ENCODE measurements at places on chromosomes 7 and 10. TPM values are rescaled to one million over a fixed set of nuclear protein-coding genes. Genes with fewer than 3 reads are reported as not detected.

DNA sequence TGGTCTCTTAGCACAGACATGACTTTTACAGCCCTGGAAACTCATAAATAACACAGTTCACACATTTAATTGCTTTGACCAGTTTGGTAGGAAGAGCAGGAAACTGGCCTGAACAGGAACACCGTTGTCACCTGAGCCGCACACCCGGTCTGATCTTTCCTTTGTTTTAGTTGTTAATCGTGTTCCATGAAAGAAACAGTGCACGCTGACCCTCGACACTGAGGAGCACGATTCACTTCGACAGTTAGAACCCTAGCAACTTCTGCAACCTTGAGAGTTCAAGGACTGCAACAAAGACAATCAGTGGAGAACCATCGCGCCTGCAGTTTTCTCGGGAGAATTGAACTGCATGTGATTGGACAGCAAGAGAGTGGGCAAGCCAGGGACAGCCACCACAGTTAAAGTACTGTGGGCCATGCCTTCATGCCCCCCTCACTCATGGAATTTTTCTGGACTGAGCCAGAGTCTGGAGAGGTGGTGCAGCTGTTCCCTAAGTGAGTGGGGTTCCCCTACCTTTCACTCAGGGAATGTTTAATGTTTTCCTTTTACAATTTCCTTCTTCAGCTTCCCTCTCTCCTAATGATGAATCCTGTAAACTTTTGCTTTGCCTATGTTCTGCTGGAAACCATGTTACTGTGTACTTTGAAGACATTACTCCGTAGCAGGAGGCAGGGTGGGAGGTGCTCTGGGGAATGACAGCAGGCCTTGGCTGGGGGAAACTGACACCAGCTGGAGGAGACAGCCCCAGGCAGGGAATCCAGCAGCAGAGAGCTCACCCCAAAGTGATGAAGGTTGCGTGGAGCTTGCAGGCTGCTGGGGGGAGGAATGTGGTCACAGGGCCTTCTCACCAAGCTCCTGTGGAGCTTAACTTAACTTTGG, 198.7 kb downstream of the ZNF438 start:
- H3K4me3 ChIP-seq: no peak overlapping the region
- H3K27me3 ChIP-seq: peaks cover 53% of the 10 kb centered on the region
- H3K4me1 ChIP-seq: no peaks in the 10 kb centered on the region
- H3K36me3 ChIP-seq: no peaks in the 10 kb centered on the region

- H3K4me1 ChIP-seq: no peaks in the 10 kb centered on the region
- no peaks in the 10 kb centered on the region for H3K27me3 ChIP-seq
- no peak for DNase-seq
- H3K4me3 ChIP-seq: no peak overlapping the region
- H3K36me3 ChIP-seq: no peaks in the 10 kb centered on the region
- no peak overlapping the region for H3K27ac ChIP-seq
Measured at GRCh38 chr10:23031318-23031717, 64.1 kb upstream of the MSRB2 start.

DNA sequence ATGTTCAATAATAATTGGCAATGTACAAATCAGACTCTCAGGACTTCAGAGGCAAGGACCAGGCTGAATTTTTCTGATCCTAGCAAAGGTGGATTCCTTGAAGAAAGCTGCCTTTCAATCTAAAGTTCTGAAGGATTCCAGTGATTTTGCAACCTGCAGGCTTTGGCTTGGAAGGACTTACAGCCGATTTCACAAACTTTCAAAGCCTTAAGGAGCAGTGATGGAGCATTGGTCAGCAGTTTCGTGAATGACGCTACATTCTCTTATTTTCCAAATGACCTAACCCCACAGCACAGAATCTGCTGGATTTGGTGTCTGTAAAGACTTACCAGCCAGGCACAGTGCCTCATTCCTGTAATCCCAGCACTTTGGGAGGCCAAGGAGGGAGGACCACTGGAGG, 167.5 kb downstream of the ARHGAP12 start:
- no peaks in the 10 kb centered on the region for H3K36me3 ChIP-seq
- H3K27me3 ChIP-seq: peaks cover 1% of the 10 kb centered on the region
- no peak for DNase-seq
- H3K27ac ChIP-seq: no peak overlapping the region
- peaks cover 16% of the 10 kb centered on the region for H3K4me1 ChIP-seq
- H3K4me3 ChIP-seq: no peak overlapping the region

GRCh38 chr10:120278069-120278468, 179.0 kb upstream of the PLPP4 start:
- no peaks in the 10 kb centered on the region for H3K36me3 ChIP-seq
- DNase-seq: no peak
- no peaks in the 10 kb centered on the region for H3K27me3 ChIP-seq

DNA sequence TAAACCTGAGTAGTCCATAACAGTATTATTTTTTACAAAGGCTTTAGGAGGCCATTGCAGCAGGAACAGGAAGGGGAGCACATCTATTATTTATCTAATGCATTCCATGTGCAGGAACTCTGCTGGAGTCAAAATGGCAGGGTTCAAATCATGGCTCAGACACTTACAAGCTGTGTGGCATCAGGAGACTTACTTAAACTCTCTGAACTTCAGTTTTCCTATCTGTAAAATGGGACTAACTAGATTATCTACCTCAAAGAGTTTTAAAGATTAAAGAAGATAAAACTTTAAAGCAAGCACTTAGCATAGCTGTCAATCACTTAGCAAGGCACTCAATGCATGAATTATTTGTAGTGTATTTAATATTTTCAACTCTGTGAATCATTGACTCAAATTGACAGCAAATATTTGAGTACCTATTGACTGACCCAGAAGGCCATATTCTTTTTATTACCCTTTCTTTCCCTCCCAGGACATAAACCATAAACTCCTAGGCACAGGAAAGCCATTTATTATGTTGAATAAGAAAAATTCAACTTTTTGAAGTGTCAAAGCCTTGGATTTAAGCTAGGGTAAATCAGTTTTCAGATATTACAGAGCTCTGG, 115.8 kb upstream of the FAM204A start:
- H3K27me3 ChIP-seq: no peaks in the 10 kb centered on the region
- no peak overlapping the region for H3K4me3 ChIP-seq
- H3K36me3 ChIP-seq: no peaks in the 10 kb centered on the region
- no peak overlapping the region for H3K27ac ChIP-seq
- no peaks in the 10 kb centered on the region for H3K4me1 ChIP-seq
- peak; percentile 12 for DNase-seq

GRCh38 chr10:1109795-1110673, 53.8 kb downstream of the WDR37 start:
- H3K36me3 ChIP-seq: peaks cover 48% of the 10 kb centered on the region
- DNase-seq: peak; percentile 73
- H3K27ac ChIP-seq: no peak overlapping the region
- H3K27me3 ChIP-seq: no peaks in the 10 kb centered on the region
- peaks cover 12% of the 10 kb centered on the region for H3K4me1 ChIP-seq

ZNF789 gene
- 15.3 TPM for total RNA-seq

GRCh38 chr10:7042419-7043054, 368.3 kb downstream of the SFMBT2 start:
- H3K4me3 ChIP-seq: no peak overlapping the region
- H3K27me3 ChIP-seq: no peaks in the 10 kb centered on the region
- H3K4me1 ChIP-seq: no peaks in the 10 kb centered on the region
- DNase-seq: no peak
- no peak overlapping the region for H3K27ac ChIP-seq
- no peaks in the 10 kb centered on the region for H3K36me3 ChIP-seq

PNLIPRP3 gene
- total RNA-seq: not detected

- no peaks in the 10 kb centered on the region for H3K4me1 ChIP-seq
- H3K27me3 ChIP-seq: no peaks in the 10 kb centered on the region
- no peak for DNase-seq
- no peak overlapping the region for H3K27ac ChIP-seq
- no peak overlapping the region for H3K4me3 ChIP-seq
Measured at GRCh38 chr7:125643302-125643701, 713.7 kb upstream of the POT1 start.

OR2A42 gene
- total RNA-seq: not detected

FOXK1 gene
- total RNA-seq: 8.8 TPM

IQUB gene
- total RNA-seq: 0.07 TPM

- no peak for DNase-seq
- H3K36me3 ChIP-seq: no peaks in the 10 kb centered on the region
- no peak overlapping the region for H3K27ac ChIP-seq
- H3K4me3 ChIP-seq: no peak overlapping the region
- H3K4me1 ChIP-seq: no peaks in the 10 kb centered on the region
- H3K27me3 ChIP-seq: peaks cover 10% of the 10 kb centered on the region
Measured at GRCh38 chr7:131765575-131765974, 209.1 kb upstream of the PODXL start.

GRCh38 chr10:77214799-77215198, 422.8 kb downstream of the KCNMA1 start:
- DNase-seq: no peak
- H3K4me1 ChIP-seq: no peaks in the 10 kb centered on the region
- H3K27ac ChIP-seq: no peak overlapping the region

DNA sequence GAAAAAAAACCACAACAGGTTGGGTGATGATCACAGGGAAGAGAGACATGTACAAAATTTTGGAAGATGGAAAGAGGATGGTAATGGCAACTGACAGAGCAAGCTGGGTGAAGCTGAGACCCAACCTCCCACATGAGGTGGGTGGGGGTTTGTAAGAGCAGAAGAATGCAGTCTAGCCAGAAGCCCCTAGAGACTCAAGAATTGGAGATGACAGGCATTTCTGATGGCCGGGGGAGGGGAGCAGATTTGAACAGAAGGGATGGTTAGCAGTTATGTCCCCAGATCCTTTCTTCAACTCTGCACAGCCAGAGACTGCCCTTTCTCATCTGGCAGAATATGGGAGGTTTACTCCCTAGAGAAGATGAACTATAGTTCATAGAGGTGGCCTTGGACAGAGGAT, 208.0 kb downstream of the GALNT17 start:
- no peaks in the 10 kb centered on the region for H3K27me3 ChIP-seq
- no peak for DNase-seq
- H3K27ac ChIP-seq: no peak overlapping the region
- H3K36me3 ChIP-seq: no peaks in the 10 kb centered on the region

DNA sequence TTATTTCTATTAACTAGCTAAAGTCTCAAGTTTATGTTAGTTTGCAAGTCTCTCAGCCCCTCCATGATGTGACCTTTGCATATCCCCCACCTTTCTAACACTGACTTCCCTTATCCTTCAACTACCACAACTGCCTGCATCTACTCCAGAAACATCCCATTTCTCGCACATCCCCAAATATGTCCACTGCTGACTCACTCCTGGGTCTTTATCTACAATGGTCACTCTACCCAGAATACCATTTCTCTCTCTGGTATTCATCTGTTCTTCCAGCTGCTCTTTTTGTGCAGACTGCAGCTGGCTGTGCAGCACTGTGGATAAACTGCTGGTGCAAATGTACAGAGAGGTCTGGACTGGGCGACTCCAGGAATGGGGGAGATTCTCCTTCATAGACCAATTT, 32.7 kb upstream of the PRSS1 start:
- no peak overlapping the region for H3K4me3 ChIP-seq
- DNase-seq: no peak
- H3K36me3 ChIP-seq: no peaks in the 10 kb centered on the region
- peaks cover 24% of the 10 kb centered on the region for H3K27me3 ChIP-seq

DNA sequence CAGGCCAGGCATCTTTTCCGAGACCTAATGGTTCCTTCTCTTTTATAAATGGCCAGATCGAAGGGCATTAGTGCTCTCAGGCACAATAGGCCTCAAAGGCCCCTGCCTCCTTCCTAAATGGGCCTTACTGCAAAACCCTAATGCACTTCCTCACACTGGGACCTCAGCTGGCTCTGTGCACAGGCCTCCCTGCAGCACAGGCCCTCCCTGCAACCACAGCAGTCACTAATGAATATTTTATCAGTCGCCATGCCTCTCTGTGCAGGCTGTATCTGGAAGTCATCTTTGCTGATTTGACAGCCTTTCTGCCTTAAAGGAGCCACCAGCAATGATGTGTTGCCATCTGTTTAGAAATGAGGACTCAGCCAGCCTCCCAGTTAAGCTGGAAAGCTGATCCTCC, 54.9 kb upstream of the SDK1 start:
- no peak for DNase-seq
- no peak overlapping the region for H3K27ac ChIP-seq
- no peaks in the 10 kb centered on the region for H3K27me3 ChIP-seq
- no peak overlapping the region for H3K4me3 ChIP-seq

GRCh38 chr7:139909379-139910050, 80.5 kb downstream of the TBXAS1 start:
- H3K27ac ChIP-seq: no peak overlapping the region
- no peak overlapping the region for H3K4me3 ChIP-seq
- DNase-seq: no peak
- no peaks in the 10 kb centered on the region for H3K4me1 ChIP-seq

- no peak overlapping the region for H3K4me3 ChIP-seq
- H3K27ac ChIP-seq: no peak overlapping the region
- H3K4me1 ChIP-seq: no peaks in the 10 kb centered on the region
- H3K27me3 ChIP-seq: no peaks in the 10 kb centered on the region
- H3K36me3 ChIP-seq: no peaks in the 10 kb centered on the region
Measured at GRCh38 chr10:47034441-47035051, 123.3 kb downstream of the PTPN20 start.

FRMD4A gene
- 0.09 TPM for total RNA-seq

- DNase-seq: no peak
- peaks cover 26% of the 10 kb centered on the region for H3K36me3 ChIP-seq
- H3K4me3 ChIP-seq: no peak overlapping the region
- peaks cover 26% of the 10 kb centered on the region for H3K4me1 ChIP-seq
- H3K27me3 ChIP-seq: no peaks in the 10 kb centered on the region
Measured at GRCh38 chr7:128304212-128304611, 39.5 kb downstream of the RBM28 start.

DNA sequence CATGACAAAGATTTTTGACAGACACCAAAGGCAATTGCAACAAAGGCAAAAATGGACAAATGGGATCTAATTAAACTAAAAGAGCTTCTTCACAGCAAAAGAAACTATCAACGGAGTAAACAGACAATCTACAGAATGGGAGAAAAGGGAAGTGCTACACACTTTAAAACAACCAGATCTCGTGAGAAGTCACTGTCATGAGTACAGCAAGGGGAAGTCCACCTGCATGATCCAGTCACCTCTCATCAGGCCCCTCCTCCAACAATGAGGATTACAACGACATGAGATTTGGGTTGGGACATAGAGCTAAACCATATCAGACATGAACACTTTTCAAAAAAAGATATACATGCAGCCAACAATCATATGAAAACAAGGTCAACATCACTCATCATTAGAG, 11.5 kb upstream of the PSTK start:
- no peaks in the 10 kb centered on the region for H3K27me3 ChIP-seq
- H3K4me1 ChIP-seq: peaks cover 19% of the 10 kb centered on the region
- no peaks in the 10 kb centered on the region for H3K36me3 ChIP-seq
- H3K27ac ChIP-seq: no peak overlapping the region
- no peak for DNase-seq
- no peak overlapping the region for H3K4me3 ChIP-seq

GRCh38 chr7:55223023-55223422, 142.1 kb upstream of the LANCL2 start:
- no peak overlapping the region for H3K27ac ChIP-seq
- H3K4me3 ChIP-seq: no peak overlapping the region
- H3K4me1 ChIP-seq: no peaks in the 10 kb centered on the region
- no peaks in the 10 kb centered on the region for H3K36me3 ChIP-seq
- DNase-seq: no peak

LFNG gene
- total RNA-seq: 0.44 TPM
